Spleen (tissue), 13 donors: ENCODE measurements at places on chromosomes 12 and 14. TPM values are rescaled to one million over a fixed set of nuclear protein-coding genes. Genes with fewer than 3 reads are reported as not detected.

Gene PPP4R4
- polyA plus RNA-seq = 0.05 TPM

- no peaks in the 10 kb centered on the region for H3K4me1 ChIP-seq
- no peaks in the 10 kb centered on the region for H3K36me3 ChIP-seq
- no peak for DNase-seq
Observed at GRCh38 chr12:125983784-125984500, 918.7 kb downstream of the AACS start.

- DNase-seq = no peak
- no peaks in the 10 kb centered on the region for H3K36me3 ChIP-seq
- no peak overlapping the region for H3K27ac ChIP-seq
Observed at GRCh38 chr14:63297372-63298063, 21.2 kb downstream of the GPHB5 start.

- DNase-seq = no peak
- no peak overlapping the region for H3K4me3 ChIP-seq
- H3K4me1 ChIP-seq = peaks cover 11% of the 10 kb centered on the region
- H3K27me3 ChIP-seq = no peaks in the 10 kb centered on the region
- H3K36me3 ChIP-seq = no peaks in the 10 kb centered on the region
Observed at GRCh38 chr12:103431387-103431786, 64.4 kb downstream of the C12orf42 start.

GRCh38 chr14:72565149-72565559 lies 328.7 kb downstream of the DPF3 start:
- no peaks in the 10 kb centered on the region for H3K27me3 ChIP-seq
- no peak for DNase-seq

Gene PRDM4
- 9.3 TPM for polyA plus RNA-seq

- no peak overlapping the region for H3K27ac ChIP-seq
- H3K36me3 ChIP-seq = no peaks in the 10 kb centered on the region
- DNase-seq = no peak
- H3K4me3 ChIP-seq = no peak overlapping the region
- H3K27me3 ChIP-seq = no peaks in the 10 kb centered on the region
Observed at GRCh38 chr12:60947533-60947932, 1312.7 kb upstream of the USP15 start.

- DNase-seq = no peak
- peaks cover 15% of the 10 kb centered on the region for H3K4me1 ChIP-seq
- H3K4me3 ChIP-seq = no peak overlapping the region
- peak overlapping the region; percentile 70 for H3K27ac ChIP-seq
Observed at GRCh38 chr14:59771577-59771976, 99.0 kb downstream of the RTN1 start.

Gene MGST1
- polyA plus RNA-seq = 2.0 TPM

GRCh38 chr12:209851-210250 lies 4.1 kb downstream of the SLC6A12 start:
- H3K4me3 ChIP-seq = no peak overlapping the region
- H3K36me3 ChIP-seq = no peaks in the 10 kb centered on the region
- H3K27ac ChIP-seq = no peak overlapping the region
- no peak for DNase-seq
- peaks cover 33% of the 10 kb centered on the region for H3K4me1 ChIP-seq

Gene IFNG-AS1
- polyA plus RNA-seq = not detected

Gene AQP5
- 0.45 TPM for polyA plus RNA-seq

Gene LRRK2
- 15.1 TPM for polyA plus RNA-seq

Gene NOVA1
- 1.4 TPM for polyA plus RNA-seq

Gene KLHL28
- 2.9 TPM for polyA plus RNA-seq

DNA sequence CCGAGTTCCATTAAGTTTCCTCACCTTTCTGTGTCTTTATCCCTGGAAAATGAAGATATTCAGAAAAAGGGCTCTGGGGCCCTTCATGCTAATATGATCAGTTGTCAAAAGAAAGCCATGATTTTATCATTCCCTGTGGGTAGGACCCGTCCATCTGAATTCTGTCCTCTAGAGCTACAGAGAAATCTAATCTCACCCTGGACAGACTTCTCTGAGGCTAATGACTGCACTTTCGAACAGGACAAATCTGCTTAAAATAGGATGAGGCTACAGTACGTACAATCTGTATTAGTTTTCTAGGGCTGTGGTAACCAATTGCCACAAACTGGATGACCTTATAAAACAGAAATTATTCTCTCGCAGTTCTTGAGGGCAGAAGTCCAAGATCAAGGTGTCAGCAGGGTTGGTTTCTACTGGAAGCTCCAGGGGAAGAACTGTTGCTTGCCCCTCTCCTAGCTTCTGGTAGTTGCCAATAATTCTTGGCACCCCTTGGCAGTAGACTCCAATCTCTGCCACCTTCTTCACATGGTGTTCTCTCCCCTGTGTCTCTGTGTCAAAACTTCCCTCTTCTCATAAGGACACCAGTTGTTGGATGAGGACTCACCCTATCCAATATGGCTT lies 1.3 kb downstream of the AK7 start:
- no peak for DNase-seq
- no peaks in the 10 kb centered on the region for H3K27me3 ChIP-seq
- H3K4me3 ChIP-seq = no peak overlapping the region
- peaks cover 9% of the 10 kb centered on the region for H3K4me1 ChIP-seq
- H3K27ac ChIP-seq = no peak overlapping the region

- no peak overlapping the region for H3K27ac ChIP-seq
- H3K4me1 ChIP-seq = no peaks in the 10 kb centered on the region
- no peaks in the 10 kb centered on the region for H3K27me3 ChIP-seq
Observed at GRCh38 chr12:109782326-109782703, 50.9 kb downstream of the TRPV4 start.

GRCh38 chr14:61355892-61356325 lies 34.5 kb downstream of the PRKCH start:
- H3K4me1 ChIP-seq = peaks cover 99% of the 10 kb centered on the region
- H3K36me3 ChIP-seq = no peaks in the 10 kb centered on the region
- DNase-seq = peak; percentile 67
- no peaks in the 10 kb centered on the region for H3K27me3 ChIP-seq
- no peak overlapping the region for H3K4me3 ChIP-seq

Gene A2ML1
- 0.02 TPM for polyA plus RNA-seq

- H3K36me3 ChIP-seq = peaks cover 97% of the 10 kb centered on the region
- H3K4me3 ChIP-seq = no peak overlapping the region
- H3K27me3 ChIP-seq = no peaks in the 10 kb centered on the region
- no peak overlapping the region for H3K27ac ChIP-seq
- H3K4me1 ChIP-seq = no peaks in the 10 kb centered on the region
- DNase-seq = no peak
Observed at GRCh38 chr12:50127546-50127945, 15.5 kb downstream of the COX14 start.

Gene OR2AP1
- not detected for polyA plus RNA-seq

DNA sequence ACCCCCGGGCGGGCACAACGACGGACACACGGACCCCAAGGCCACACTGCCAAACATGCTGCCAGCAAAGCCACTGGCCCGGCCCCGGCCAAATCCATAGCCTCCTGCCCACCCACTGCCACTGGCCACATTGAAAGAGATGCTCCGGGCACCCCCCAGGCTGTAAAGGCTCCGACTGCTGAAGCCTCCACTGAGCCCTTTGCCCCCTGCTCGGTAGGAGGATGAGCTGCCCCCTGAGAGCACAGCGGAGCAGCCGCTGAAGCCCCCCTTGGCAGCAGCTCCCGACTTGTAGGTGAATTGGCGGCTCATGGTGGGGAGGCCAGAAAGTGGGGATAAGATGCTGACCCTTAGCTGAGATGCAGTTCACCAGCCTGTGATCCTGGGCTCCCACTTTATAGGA lies at the start of gene KRT73:
KRT73 (minus strand) TSS at position 344 of the 400 bp plus-strand sequence; CDS start at position 309, 35 bp downstream.
- H3K27ac ChIP-seq = no peak within 1 kb of the TSS
- H3K36me3 ChIP-seq = no peaks in the 10 kb centered on the region
- H3K27me3 ChIP-seq = no peaks in the 10 kb centered on the region
- H3K4me1 ChIP-seq = no peaks in the 10 kb centered on the region
- H3K4me3 ChIP-seq = no peak within 1 kb of the TSS

Gene SLC10A1
- polyA plus RNA-seq = not detected

- no peaks in the 10 kb centered on the region for H3K27me3 ChIP-seq
- H3K4me1 ChIP-seq = no peaks in the 10 kb centered on the region
- no peak for DNase-seq
Observed at GRCh38 chr12:43306066-43306465, 245.9 kb downstream of the ADAMTS20 start.

Gene GSC
- polyA plus RNA-seq = not detected
